ENCODE measurements at places on chromosomes 12 and 14.

GRCh38 chr12:120007272-120007671 lies 18.2 kb downstream of the BICDL1 start:
- no peak overlapping the region for H3K4me3 ChIP-seq
- DNase-seq: no peak
- no peaks in the 10 kb centered on the region for H3K4me1 ChIP-seq
- H3K27me3 ChIP-seq: peaks cover 31% of the 10 kb centered on the region
- no peak overlapping the region for H3K27ac ChIP-seq

- H3K36me3 ChIP-seq: no peaks in the 10 kb centered on the region
- H3K27me3 ChIP-seq: no peaks in the 10 kb centered on the region
- no peak overlapping the region for H3K27ac ChIP-seq
- DNase-seq: no peak
- no peak overlapping the region for H3K4me3 ChIP-seq
- peaks cover 10% of the 10 kb centered on the region for H3K4me1 ChIP-seq
These were observed 11.1 kb downstream of the BAG5 start for GRCh38 chr14:103551338-103551762.

DNA sequence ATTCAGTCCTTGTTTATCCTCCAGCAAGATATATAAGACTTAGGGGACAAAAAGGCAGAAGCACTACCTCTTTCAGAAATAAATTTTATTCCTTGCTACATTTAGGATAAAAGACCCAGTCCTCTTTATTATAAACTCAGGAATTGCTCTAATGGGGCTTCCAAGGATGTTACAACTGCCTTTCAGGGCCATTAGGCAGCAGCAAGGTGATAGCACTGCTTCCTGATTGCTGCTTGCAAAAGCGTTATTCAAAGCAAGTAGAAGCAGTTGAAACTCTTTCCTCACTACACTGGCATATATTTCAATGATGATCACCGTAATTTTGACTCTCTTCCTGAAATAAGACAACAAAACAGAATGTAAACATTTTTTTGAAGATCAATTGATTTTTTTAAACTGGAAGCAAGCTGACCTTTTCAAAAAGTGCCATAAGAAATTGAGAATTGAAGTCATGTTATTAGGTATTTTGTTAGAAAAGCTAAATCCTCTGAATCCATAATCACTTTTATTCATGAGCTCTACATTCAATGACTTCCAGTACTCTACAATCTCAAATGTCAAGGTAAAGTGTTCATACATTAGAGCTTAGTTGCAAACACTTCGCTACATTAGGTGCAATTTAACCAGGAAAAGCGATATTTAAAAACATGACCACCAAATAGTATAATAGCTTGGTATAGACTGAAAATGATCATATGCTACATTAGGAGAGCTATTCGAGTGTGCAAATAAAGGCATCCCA lies 233.4 kb upstream of the SYT10 start:
- no peak overlapping the region for H3K4me3 ChIP-seq
- H3K27ac ChIP-seq: no peak overlapping the region
- H3K27me3 ChIP-seq: no peaks in the 10 kb centered on the region
- H3K4me1 ChIP-seq: no peaks in the 10 kb centered on the region

DNA sequence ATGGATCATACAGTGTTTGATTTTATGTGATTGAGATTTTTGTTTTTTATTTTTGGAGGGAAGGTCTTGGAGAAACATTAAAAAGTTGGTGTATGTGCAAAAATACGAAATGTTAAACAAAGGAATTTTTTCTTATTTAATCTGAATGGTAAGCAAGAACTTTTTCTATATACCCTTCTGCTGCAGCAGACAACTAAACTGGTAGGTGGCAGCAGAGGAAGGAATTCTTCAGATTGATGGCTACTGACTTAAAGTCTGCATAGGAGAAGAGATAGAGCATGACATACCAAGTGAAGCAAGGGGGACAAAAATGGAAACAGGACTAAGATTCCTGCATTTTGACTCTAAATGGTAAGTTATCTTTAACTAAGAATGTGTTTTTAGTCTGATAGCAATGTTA lies 42.0 kb upstream of the A2ML1 start:
- H3K36me3 ChIP-seq: peaks cover 25% of the 10 kb centered on the region
- peak; percentile 4 for DNase-seq
- no peak overlapping the region for H3K27ac ChIP-seq
- no peaks in the 10 kb centered on the region for H3K4me1 ChIP-seq
- no peaks in the 10 kb centered on the region for H3K27me3 ChIP-seq

DNA sequence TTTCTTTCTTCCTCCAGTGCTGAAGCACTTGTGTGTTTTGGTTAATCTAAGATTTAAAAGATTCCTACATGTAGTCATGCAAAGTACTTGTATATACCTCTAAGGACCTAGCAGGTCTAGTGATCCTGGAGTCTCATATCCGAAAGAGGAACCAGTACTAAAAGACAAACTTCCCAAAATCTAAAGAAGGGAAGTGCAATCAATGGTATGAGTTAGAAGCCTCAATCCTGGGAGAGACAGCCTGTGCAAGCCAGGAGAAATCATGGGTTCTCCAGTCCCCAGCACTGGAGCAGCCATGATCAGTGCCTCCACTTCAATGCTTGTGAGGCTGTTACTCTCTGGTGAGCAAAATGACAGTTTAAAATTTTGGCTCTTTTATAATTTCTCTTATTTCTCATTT lies 277.4 kb downstream of the DAD1 start:
- H3K36me3 ChIP-seq: no peaks in the 10 kb centered on the region
- no peak overlapping the region for H3K4me3 ChIP-seq
- DNase-seq: no peak
- no peaks in the 10 kb centered on the region for H3K27me3 ChIP-seq
- no peaks in the 10 kb centered on the region for H3K4me1 ChIP-seq
